Right forelimb (tissue), 1 donor: ENCODE measurements at places on chromosomes 4 and X.

GRCh38 chrX:3141031-3141430 lies 99.8 kb downstream of the ARSF start:
- no peak for DNase-seq

GRCh38 chr4:73576381-73576780 lies 43.9 kb downstream of the RASSF6 start:
- DNase-seq, result no peak

GRCh38 chr4:7817877-7818398 lies 121.7 kb downstream of the AFAP1 start:
- peak; percentile 40 for DNase-seq

- peak; percentile 68 for DNase-seq
Observed at GRCh38 chrX:10156199-10157031, at the start of gene CLCN4. TSS of gene CLCN4 (plus strand) at chrX:10156975. CDS start at chrX:10185033, 28,058 bp downstream.

- DNase-seq, result no peak
Observed at GRCh38 chr4:174307694-174308093, 24.0 kb downstream of the CEP44 start.

- DNase-seq, result no peak
Observed at GRCh38 chrX:152428596-152428995, 22.5 kb downstream of the GABRA3 start.

DNA sequence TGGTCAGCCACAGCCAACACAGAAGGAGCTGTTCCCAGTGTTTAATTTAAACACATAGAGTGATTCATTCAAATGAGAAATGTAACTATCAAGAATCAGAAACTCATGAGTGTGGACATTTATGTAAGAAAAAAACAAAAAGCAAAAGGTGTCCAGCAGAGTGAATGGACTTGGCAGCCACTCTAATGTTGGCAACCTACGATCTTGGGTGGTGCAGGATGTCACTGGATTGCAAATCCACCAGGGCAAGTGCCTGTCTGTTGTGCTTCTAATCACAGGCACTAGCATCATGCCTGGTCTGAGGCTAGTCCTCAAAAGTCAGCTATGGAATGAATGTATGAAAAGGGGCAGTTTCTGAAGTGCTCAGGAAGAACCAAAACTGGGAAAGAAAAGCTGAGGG lies 277.7 kb upstream of the CLNK start:
- DNase-seq, result no peak

DNA sequence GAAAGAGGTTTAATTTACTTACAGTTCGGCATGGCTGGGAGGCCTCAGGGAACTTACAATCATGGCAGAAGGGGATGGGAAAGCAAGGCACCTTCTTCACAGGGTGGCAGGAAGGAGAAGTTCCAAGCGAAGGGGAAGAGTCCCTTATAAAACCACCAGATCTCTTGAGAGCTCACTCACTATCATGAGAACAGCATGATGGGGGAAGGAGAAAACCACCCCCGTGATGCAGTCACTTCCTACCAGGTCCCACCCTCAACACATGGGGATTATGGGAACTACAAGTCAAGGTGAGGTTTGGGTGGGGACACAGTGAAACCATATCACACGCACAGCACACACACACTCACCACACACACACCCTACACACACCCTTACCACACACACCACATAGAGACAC lies 104.3 kb downstream of the DCTD start:
- DNase-seq, result no peak

- no peak for DNase-seq
Observed at GRCh38 chrX:71989768-71990426, 79.3 kb downstream of the NHSL2 start.

DNA sequence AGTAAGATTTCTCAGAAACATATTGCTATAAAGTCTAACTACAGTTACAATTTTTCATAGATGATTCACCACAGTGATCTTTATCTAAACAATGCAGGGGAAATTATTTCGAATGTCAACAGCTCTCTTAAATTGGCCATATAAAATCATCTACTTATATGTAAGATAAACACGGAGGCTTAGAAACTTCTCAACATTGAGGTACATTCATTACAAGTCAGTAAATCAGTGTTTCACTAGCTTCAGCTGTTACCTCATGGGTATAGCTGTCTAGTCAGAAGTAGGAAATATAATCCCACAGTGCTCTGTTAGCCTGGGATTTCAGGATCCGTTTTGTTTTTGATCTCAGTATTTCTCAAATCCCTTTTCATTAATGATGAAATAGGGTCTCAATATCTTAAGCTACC lies 43.2 kb downstream of the PCDH7 start:
- DNase-seq, result no peak
